ENCODE measurements at places on chromosomes 6 and 20.

- DNase-seq: peak; percentile 44
Observed at GRCh38 chr20:19628570-19629134, 129.4 kb upstream of the RIN2 start.

- no peak for DNase-seq
Observed at GRCh38 chr6:20775981-20776380, 241.7 kb downstream of the CDKAL1 start.

- no peak for DNase-seq
Observed at GRCh38 chr20:55173601-55174000, 698.2 kb downstream of the DOK5 start.

DNA sequence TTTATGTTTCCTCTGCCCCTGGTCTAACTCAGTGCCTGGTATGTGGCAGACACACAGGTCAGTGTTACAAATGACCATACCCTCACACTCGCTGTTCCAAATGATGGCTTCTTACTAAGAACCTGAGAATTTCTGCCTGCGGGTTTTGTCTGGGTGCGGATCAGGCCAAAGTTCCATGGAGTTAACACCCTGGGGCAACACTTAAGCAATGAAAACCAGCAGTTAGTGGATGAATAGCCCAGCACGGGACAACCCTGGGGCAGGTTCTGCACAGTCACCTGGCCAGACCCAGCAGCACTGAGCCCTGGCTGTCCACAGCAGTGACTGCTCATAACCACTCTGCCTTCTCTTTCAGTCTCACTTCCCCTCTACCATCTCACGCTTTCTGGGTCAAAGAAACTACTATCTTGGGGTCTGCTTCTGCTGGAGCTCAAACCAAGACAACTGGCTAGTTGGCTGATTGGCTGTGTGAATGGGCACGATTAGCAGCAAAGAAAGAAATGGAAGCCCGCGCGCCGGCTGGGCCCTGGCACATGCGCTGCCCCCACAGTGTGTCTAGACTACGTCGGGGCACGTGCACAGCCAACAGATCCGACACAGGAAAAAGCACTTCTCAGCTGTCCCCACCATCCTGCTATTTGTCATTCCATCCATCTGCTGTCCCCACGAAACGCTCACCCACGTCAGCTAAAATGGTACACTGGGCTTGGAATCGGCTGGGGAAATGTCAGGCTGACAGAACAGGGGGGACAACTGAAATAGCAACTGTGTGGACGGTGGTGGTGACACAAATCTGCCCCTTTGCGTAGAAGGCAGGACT is 36.6 kb downstream of the MGME1 start:
- DNase-seq: no peak

DNA sequence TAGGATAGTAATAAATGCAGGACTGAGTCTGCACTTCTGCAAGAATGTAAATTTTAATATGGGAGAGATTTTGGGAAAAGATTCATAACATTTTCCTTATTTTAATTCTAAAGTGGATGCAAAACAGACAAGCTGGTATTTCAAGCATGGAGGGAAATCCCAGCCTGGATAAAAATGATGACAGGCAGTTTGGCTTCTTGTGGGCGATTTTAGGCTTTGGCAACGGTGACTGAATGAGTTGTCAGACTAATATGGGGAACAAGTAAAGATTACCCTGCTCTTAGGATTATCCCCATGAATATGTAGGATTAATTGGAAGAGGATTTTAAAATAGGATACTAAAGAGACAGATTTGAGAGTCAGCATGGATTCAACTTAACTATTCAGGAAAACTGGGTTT is 21.0 kb downstream of the OGFRL1 start:
- no peak for DNase-seq

GRCh38 chr20:24651171-24651975 is 181.9 kb downstream of the SYNDIG1 start:
- no peak for DNase-seq

DNA sequence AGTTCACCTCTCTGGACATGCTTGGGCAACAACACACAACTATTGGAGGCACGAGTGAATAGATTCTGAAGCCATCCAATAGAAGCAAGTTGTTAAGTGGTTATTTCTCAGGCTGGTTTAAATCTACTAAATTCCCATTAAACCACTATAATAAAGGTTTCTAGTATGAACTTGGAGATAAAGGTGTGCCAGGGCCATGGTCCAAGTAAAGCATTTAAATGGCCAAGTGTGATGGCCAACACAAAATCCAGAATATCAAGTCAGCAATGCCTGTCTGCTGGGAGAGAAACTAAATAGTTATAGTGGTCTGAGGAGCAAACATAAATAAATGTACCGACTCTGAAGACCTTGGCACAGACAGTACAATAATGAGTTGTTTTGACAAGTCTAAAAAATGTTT is 294.3 kb upstream of the STXBP5 start:
- no peak for DNase-seq

- DNase-seq: no peak
Observed at GRCh38 chr6:41683273-41683522, 44.9 kb downstream of the MDFI start.

DNA sequence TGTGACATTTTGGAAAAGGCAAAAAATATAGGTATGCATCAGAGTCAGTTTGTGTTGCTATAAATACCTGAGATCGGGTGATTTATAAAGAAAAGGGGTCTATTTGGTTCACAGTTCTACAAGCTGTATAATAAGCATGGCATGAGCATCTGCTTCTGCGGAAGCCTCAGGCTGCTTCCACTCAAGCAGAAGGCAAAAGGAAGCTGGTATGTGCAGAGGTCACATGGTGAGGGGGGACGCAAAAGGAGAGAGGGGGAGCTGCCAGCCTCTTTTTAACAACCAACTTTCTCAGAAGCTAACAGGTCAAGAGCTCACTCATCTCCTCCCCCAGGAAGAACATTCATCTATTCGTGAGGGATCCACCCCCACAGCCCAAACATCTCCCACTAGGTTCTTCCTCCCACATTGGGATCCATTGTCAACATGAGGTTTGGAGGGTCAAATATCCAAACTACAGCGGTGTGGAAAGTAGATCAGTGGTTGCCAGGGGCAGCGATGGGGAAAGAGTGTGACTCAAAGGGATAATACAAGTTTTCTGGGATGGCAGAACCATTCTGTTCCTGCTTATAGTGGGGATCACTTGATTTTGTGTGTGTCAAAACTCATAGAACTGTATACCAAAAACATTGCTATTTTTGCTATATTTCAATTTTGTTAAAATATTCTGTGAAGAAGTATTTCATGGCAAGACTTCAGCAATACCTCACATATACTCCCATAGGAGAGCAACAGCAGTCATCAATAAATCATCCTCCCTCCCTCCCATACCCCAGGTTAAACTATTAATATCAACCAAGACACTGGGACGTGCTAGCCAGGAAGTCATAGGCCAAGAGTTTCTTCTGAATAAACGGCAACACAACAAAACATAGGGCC is 9.9 kb upstream of the FAM50B start:
- DNase-seq: no peak

GRCh38 chr6:34260576-34261267 is 11.9 kb upstream of the SMIM29 start:
- no peak for DNase-seq

- no peak for DNase-seq
Observed at GRCh38 chr6:160139420-160139851, 17.8 kb downstream of the SLC22A1 start.

DNA sequence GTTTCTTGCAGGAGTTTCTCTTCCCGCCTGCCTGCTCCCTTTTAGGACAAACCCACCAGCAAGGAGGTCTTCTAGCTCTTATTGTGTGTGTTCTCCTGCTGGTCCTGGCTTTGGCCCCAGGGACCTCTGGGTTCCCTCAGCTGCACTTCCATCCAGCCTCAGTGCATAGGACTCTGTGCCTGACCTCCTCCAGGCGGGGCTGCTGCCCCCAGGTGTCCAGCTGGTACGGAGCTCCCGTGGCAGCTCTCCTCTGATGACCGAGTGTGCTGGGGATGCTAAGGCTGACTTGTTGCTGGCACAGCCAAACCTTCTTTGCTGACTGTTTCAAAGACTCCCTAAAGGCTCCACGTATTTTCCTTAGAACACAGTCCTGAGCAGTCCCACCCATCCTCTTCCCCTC is 167.6 kb upstream of the PROKR2 start:
- no peak for DNase-seq

- no peak for DNase-seq
Observed at GRCh38 chr6:116762235-116762634, 3.3 kb downstream of the FAM162B start.

- DNase-seq: no peak
Observed at GRCh38 chr6:162728706-162729105, 932 bp downstream of the PACRG start.

DNA sequence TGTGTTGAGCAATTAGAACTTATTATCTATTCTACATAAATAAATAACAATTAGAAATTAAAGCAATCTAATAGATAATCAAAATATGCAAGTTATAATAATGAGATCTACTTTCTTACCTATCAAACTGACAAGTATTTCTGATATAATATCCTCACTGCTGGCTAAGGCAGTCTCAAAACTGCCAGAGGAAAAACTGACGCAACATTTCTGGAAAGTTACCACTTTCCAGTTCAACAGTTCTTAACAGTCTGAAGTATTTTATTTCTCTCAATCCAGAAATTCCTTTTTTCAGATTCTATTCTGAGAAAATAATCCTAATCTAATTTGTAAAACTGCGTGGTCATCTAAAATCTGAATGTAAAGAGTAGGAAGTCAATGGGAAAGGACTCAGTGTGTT is 121.0 kb downstream of the TRDN start:
- DNase-seq: no peak

Data from CD4-positive, alpha-beta T cell treated with Interleukin-17A for 1 hour (primary cell).